ENCODE measurements at places on chromosomes 13 and 19.
A peak's percentile ranks its signal among the peaks of the same experiment; 100 is the strongest.

GRCh38 chr19:53612762-53613526 is 18.9 kb upstream of the DPRX start:
- DNase-seq, result no peak

GRCh38 chr19:47331490-47331889 is 485 bp upstream of the C5AR2 start:
- no peak for DNase-seq

DNA sequence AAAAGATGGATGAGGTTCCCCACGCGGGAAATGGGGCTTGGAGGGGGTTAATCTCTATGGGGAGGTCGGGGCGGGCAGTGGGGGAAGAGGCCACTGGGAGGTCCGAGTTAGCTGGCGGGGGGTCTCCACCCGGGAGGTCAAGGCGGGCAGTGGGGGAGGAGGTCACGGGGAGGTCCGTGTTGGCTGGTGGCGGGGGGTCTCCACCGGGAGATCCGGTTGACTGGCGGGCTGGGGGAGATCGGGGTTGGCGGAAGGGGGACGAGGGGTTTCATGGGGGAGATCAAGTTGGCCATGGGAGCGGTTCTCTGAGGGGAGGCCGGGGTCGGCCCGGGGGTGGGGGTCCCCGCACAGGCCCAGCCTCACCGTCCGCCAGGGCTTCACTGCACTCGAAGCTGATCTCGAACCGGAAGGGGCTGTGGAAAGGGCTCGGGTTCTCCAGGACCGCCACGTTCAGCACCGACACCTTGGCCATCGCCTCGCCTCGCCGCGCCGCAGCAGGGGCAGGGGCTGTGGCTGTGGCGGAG is 342 bp downstream of the ASF1B start:
- no peak for DNase-seq

- DNase-seq, result no peak
These were observed 4.5 kb downstream of the CCNA1 start for GRCh38 chr13:36436811-36437210.

- peak; percentile 64 for DNase-seq
These were observed at the start of gene RAB3D for GRCh38 chr19:11339254-11340098. Gene RAB3D (minus strand): TSS chr19:11339657. CDS start chr19:11337399, 2,258 bp downstream.

DNA sequence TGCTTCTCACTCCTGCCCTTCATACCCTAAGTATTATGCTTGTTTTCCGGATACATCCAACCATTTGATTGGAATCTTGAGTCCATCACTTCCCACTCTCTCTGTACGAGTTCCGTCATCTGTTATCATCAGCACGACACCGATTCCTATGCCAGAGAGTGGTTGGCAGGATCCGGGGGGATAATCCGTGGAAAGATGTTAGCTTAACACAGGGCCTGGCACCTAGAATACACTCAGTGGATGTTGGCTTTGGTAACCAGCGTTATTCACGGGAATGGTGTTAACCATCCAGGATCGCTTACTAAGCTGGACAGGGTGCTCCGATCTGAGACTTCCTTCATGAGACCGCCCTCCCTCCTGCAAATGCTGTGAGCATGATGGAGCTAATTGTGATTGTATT is 12.4 kb downstream of the VSTM2B start:
- DNase-seq, result no peak

GRCh38 chr13:32530841-32531253 is 7.7 kb downstream of the N4BP2L2 start:
- no peak for DNase-seq

GRCh38 chr13:68232351-68233130 is 1002.4 kb upstream of the PCDH9 start:
- no peak for DNase-seq

DNA sequence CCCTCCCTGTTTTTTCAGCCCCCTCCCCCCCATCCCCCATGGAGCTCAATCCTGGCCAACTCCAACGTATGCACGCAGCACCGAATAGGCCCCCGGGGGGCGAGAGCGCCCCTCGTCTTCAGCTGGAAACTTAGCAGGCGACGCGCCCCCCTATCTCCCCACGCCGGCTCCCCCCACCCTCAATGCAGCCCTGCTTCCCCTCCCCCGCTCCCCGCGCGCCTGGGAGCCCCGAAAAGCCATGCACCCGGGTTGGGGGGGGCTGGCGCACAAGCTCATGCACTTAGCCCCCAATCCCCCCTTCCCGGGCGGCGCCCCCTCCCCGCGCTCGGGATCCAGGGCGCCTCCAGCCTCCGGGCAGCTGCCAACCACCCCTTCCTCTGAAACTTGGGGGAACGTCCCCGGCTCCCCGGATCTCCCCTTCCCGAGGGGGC is 508 bp downstream of the ZBTB7A start:
- DNase-seq, result no peak

DNA sequence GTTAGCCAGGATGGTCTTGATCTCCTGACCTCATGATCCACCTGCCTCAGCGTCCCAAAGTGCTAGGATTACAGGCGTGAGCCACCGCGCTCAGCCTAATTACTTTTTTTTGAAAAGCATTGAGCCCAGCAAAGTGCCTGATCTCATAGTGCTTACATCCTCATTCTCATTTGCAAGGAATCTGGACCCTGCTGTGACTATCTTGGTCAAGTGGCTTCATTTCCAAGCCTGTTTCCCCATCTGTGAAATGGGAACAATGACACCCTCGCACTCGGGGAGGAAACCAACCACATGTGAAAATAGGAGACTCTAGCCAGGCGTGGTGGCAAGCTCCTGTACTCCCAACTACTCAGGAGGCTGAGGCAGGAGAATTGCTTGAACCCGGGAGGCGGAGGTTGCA is 1.6 kb upstream of the PLEKHA4 start:
- no peak for DNase-seq

- no peak for DNase-seq
These were observed 1.3 kb downstream of the SAFB start for GRCh38 chr19:5624018-5624663.

Data from stimulated activated CD8-positive, alpha-beta memory T cell treated with anti-CD3 and anti-CD28 coated beads, Interleukin-7, amount 100 ng/mL, for 48 hours (primary cell).